Stimulated activated CD4-positive, alpha-beta T cell treated with anti-CD3 and anti-CD28 coated beads, Interleukin-12 subunit alpha, Interleukin-12 subunit beta, amount 100 ng/mL, for 24 hours (primary cell): ENCODE measurements at places on chromosomes 3 and 15.

DNA sequence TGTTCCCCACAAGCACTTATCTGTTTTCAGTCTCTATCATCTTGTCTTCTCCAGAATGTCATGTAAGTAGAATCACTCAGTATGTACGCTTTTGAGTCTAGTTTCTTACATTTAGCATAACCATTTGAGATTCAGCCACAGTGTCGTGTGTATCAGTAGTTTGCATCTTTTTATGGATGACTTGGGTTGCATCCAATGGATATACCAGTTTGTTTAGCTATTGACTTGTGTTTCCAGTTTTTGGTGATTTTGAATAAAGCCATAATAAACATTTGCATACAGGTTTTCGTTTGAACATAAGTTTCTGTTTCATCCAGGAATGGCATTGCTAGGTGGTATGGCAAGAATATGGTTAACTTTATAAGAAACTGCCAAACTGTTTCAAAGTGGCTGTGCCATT lies 12.1 kb downstream of the GRIP2 start:
- no peak for DNase-seq

DNA sequence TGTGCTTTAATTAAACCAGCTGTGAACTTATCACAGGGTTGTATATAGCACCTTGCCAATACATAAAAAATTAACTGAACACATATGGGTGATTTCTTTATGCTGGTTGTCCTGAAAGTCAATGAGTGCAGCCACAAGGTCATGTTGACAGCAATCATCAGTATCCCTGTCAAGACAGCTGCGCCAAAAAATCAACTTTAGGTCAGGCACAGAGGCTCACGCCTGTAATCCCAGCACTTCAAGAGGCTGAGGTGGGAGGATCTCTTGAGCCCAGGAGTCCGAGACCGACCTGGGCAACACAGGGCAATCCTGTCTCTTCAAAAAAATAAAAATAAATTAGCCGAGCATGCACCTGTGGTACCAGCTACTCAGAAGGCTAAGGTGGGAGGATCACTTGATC lies 707.3 kb downstream of the SI start:
- DNase-seq = no peak

DNA sequence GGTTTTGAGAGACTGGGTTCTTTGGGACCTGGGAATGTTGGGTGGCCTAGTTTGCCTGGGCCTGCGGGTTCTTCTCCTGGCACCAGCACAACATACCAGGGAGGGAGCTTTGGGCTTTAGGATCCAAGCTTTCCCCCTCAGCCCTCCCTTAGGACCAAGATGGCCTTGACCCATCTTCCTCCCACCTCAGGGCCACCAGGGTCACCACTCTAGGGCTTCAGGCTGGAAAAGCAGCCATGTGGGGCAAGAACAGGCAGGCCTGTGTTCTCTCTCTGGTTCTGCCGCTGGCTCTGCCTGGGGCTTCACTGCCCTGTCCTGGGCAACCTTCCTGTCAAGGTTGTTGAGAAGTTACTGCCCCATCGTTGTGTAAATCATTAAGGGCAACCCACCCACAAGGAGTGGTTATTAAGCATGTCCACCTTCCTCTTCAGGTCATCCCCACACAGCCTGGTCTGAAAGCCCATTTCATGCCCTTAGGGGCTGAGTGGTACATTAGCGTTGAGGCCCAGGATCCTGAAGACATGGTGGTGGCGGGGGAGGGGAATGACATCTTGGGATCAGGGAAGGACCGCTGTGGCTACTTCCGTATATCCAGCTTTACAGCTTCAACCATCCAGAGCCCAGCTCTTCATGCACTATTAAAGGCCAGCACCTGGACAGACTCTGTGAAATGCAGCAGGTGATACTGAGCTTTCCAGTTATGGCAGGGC lies 652 bp downstream of the DUOX1 start:
- no peak for DNase-seq

DNA sequence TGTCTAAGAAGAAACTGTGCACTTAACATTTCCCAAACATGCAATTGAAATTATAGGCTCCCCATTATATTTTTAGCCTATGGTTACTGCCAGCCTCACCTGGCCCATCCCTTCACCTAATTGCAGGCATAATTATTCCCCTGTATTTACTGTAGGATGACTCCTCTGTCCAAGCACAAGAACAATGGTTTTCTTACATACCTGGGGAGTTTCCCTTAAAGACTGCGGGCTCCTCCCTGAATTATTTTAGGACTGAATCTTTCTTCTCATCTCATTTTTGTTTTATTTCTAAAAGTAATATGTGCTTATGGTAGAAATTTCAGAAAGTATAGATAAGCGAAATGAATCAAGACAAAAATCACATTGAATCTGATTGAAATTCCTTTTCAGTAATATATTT lies 11.4 kb downstream of the TM4SF1 start:
- no peak for DNase-seq

DNA sequence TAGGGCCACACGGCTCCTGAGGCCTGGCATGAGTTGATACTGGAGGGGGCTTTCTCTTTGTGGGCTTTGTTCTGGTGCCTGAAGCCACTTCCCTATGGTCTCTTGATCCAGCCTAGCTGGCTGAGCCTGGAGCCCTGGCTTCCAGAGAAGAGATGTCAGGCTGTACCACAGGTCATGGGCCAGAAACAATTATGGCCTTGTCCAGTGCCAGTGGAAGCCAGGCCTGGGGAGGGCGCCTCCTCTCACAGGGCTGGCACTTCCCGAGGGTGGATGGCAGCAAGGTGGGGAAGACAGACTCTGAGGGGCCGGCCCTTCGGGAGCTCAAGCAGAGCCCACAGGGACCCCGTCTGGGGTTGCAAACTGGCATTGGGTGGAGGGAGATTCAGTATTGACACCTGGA lies 34.9 kb upstream of the ACAD9 start:
- DNase-seq = no peak

- DNase-seq = no peak
Observed at GRCh38 chr15:69750253-69750652, 297.6 kb downstream of the RPLP1 start.

DNA sequence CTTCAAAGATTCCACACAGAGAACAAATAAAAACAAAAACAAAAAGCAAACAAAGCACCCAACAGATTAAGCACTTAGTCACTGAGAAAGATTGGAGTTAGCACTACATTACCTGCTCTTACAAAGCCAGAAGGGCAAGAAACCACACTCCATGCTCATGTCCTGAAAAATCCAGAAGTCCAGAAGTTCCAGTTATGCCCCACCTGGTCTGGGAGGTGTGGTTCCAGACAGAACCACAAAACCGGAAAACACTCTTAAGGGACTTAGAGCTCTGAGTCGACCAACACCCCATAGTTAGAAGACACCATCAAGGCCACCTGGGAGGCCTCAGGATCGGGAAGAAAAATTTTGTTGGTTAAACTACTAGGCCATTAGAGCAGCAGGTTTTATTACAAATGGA lies 88.9 kb downstream of the TNIK start:
- no peak for DNase-seq

GRCh38 chr3:12237912-12238650 lies 50.8 kb upstream of the PPARG start:
- no peak for DNase-seq

GRCh38 chr3:99659032-99659431 lies 20.6 kb downstream of the COL8A1 start:
- no peak for DNase-seq

DNA sequence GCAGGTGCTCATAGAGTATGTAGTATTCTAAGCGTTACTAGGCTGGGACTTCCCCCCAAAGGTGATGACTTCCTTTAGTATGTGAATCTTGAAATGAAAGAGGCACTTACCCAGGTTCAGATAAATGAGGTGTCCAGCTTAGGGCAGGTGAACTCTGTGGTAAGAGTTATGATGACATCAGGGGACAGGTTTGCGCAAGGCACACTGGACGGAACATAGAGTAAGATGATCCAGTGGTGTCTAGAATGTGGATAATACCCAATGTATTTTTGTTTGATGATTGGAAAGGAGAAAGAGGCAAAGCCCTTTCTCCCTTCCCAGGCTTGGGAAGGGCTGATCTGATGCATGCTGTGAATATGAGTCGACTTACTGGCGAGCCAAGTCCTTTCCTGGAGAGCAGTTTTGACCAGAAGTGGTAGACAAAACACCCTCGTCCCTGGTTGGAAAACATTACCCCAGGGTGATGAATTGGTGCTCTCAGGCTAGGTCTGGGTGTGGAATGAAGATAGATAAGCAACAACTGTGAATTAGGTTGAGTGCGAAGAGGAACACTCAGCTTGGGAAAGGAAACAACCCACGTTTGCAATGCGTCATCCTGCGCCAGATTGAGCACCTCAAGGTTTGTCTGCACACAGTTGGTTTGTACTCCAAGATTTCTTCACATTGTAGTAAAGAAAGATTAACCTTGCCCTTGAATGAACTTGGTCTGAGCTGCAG lies 124.2 kb downstream of the GHSR start:
- DNase-seq = no peak

DNA sequence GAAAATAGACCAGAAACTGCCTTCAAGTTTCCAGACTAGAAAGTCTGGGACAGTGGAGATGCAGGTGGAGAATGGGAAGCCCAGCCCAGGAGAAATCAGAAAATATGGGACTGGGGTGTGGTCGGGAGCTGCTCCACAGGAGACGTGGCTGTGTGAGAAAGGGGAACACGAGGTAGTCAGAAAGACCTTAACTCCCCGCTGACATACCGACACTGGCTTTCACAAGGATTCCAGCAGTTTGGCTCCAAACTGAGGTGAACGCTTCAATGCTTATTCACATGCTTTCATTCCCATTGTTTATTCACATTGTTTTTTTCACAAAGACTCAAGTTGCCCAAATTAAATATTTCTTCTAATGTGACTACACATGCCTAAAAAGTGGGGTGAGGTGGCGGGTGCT lies 111.5 kb upstream of the SLCO3A1 start:
- no peak for DNase-seq

DNA sequence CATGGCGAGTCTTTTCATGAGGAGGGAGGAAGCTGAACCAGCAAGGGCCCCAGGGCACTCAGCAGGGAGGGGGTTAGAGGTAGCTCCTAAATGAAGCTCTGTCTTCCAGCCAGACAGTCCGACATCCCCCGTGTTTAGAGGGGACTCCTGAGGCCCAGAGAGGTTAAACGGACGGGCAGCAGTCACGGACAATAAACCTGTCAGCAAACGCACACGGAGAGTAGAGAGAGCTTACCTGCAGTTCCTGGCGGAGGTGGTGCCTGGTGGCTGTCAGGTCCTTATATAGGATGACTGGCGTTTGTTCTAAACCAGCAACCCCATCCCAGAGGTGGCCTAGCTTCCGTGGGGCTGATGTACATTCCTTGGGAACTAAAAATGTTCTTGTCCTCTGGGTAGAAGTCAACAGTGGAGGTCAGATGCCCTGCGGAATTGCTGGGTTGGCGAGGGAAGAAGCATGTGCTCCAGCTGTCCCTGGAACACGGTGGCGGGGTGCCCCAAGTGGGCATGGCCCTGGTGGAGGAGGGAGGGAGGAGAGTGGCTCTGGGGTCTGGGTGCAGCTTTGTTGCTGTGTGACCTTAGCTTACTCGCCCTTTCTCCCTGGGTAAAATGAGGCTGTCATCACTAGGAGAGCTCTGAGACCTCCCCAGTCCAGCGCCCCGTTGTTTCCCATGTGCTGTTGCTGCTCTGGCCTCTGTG lies 2.1 kb downstream of the GHRL start:
- no peak for DNase-seq

DNA sequence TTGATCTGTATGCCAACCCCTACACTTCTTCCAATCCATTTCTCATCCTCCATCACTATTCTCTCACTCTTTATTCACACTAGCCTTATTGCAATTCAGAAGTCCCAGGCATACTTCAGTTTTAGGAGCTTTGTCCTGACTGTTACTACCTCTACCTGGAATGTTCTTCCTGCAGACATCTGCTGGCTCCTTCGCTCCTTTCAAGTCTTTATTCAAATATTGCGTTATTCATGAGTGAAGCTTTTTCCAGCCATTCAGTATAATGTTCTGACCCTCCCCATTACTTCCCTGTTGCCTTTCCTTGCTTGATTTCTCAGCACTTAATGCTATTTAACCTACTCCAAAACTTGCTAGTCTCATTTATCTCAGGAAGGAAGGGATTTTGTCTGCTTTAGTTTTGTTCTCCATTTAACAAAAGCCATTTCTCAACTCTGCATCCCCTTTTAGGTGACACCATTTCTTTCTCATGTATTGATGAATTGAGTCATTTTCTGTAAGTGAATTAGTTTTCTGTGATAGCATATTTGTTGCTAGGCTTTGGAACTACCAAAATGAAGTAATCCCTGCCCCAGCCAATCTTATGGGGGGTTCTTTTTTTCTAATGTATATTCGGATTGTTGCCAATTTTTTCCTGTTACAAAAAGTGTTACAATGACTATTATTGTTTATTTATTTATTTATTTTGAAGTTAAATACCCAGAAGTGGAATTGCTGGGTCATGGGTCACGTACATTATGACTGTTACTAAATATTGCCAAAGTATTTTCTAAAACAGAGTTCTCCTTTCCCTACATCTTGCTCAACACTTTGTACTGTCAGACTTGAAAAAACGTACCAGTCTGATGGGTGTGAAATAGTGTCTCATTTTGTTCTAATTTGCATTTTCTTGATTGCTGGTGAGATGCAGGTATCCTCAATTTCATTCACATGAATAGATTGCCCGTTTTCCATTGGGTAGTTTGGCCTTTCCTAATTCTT lies 9.4 kb downstream of the ATP11B start:
- no peak for DNase-seq

DNA sequence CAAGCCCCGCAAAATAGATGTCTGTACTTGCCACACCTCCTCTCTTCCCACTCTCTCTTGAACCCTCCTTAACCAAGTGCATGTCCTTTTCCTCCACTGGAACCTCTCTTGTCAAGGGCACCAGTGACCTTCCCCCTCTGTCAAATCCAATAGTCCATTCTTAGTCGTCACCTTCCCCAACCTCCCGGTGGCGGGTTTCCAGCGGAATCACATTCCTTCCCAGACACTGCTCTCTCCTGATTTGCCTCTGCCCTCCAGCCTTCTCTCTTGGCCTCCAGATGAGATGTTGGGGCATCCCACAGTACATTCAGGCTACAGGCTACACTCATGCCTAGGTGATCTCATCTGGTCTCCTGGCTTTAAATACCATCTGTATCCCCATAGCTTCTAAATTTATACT lies 31.1 kb downstream of the SCN5A start:
- no peak for DNase-seq

- no peak for DNase-seq
Observed at GRCh38 chr3:53733446-53733845, 112.8 kb downstream of the CHDH start.

GRCh38 chr3:68664276-68664675 lies 268.1 kb downstream of the TAFA4 start:
- DNase-seq = no peak

DNA sequence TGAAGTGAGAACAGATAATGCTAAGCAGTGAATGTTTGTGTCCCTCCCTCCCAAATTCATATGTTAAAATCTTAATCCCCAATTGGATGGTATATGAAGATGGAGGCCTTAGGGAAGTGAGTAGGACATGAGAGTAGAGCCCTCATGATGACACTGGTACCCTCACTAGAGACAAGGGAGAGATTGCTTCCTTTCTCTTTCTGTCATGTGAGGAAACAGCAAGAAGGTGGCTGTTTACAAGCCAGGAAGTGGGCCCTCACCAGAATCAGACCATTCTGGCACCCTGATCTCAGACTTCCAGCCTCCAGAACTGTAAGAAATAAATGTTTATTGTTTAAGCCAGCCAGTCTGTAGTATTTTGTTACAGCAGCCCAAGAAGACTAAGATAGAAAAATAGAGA lies 209.5 kb downstream of the SATB1 start:
- DNase-seq = no peak

- no peak for DNase-seq
Observed at GRCh38 chr3:49914906-49915305, 11.2 kb upstream of the MST1R start.

- no peak for DNase-seq
Observed at GRCh38 chr3:17160597-17160996, 275.8 kb downstream of the PLCL2 start.
